ENCODE measurements at places on chromosomes 12 and 14. TPM values are rescaled to one million over a fixed set of nuclear protein-coding genes. Genes with fewer than 3 reads are reported as not detected.

The ERBB3 gene
- 1.0 TPM for total RNA-seq

The PTPRO gene
- total RNA-seq, result not detected

The RNASE3 gene
- total RNA-seq, result not detected

The PZP gene
- not detected for total RNA-seq

The ARMH4 gene
- 0.62 TPM for total RNA-seq

The BICDL1 gene
- 2.5 TPM for total RNA-seq
